Mammary epithelial cell (primary cell): ENCODE measurements at places on chromosomes 5 and 9. TPM values are rescaled to one million over a fixed set of nuclear protein-coding genes. Genes with fewer than 3 reads are reported as not detected.

DNA sequence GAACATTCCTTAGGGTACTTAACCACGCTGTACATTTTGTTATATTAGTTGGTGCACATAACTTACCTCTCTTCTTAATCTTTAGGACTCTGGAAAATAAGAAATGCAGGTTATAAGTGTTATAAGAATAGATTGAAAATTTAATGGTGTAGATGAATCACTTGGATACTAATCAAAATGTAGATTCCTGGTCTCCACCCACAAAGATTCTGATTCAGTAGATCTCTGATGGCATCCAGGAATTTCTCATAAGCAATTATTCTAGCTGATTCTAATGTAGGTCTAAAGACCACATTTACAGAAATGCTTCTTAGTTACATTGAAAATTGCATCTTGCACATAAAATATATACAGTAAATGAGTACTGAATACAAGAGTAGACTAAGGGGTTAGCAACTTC is 38.9 kb upstream of the ASTN2 start:
- no peak for DNase-seq

GRCh38 chr5:58184910-58185309 is 275.0 kb downstream of the PLK2 start:
- DNase-seq, result peak; percentile 62

GRCh38 chr5:158051036-158051435 is 192.1 kb upstream of the CLINT1 start:
- peak; percentile 65 for DNase-seq

TMC1 gene
- total RNA-seq, result not detected

GRCh38 chr9:17349831-17350230 is 215.0 kb downstream of the CNTLN start:
- no peak for DNase-seq
